MV-4-11 (cell line): ENCODE measurements at places on chromosomes 2 and 18.

GRCh38 chr2:217074576-217075255, 214.9 kb upstream of the TNP1 start:
- no peak for DNase-seq

DNA sequence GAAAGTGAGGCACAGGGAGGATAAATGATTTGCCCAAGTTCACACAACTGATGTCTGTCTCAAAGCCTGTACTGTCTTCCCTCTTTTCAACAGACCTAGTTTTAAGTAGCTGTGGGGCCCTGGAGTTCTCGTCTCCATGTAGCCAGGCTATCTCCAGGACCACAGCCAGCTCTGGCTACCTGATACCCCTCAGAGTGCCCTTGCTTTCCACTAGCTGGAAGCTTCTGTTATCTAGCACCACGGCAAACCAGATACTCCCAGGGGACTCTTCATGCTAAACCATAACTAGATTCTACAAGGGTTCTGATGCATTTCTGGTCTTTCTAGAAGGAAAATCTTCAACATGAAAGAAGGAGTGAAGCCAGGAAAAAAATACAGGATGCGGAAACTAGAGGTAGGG, 137.3 kb downstream of the GALNT14 start:
- DNase-seq = no peak

DNA sequence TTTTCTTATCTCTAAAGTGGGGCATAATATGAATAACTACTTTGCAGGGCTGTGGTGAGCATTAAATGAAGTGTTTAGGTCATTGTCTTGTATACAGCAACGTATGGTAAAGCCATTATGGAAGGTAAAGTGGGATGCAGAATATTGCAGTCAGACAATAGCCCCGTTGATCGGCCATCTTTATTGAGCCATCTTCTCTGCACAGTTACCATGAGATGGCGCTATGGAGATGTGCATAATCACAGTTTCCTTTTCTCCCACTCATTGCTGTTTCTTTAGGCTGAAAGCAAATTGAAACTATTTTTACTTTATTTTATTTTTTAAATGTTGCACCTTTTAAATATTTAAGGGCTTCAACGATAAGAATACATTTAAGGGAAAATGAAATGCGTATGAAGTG, 108.9 kb downstream of the THSD7B start:
- no peak for DNase-seq

- DNase-seq = no peak
Observed at GRCh38 chr2:84527137-84528129, 11.1 kb downstream of the DNAH6 start.

GRCh38 chr18:274313-274712, 6.5 kb upstream of the THOC1 start:
- DNase-seq = no peak

- DNase-seq = no peak
Observed at GRCh38 chr2:234825616-234826015, 126.2 kb upstream of the SH3BP4 start.

GRCh38 chr2:120887741-120888231, 152.1 kb downstream of the GLI2 start:
- DNase-seq = no peak

- DNase-seq = no peak
Observed at GRCh38 chr2:29806461-29806860, 114.9 kb downstream of the ALK start.

- DNase-seq = no peak
Observed at GRCh38 chr2:1713142-1713838, 31.0 kb downstream of the PXDN start.

GRCh38 chr2:58584606-58585118, 343.5 kb upstream of the FANCL start:
- no peak for DNase-seq

DNA sequence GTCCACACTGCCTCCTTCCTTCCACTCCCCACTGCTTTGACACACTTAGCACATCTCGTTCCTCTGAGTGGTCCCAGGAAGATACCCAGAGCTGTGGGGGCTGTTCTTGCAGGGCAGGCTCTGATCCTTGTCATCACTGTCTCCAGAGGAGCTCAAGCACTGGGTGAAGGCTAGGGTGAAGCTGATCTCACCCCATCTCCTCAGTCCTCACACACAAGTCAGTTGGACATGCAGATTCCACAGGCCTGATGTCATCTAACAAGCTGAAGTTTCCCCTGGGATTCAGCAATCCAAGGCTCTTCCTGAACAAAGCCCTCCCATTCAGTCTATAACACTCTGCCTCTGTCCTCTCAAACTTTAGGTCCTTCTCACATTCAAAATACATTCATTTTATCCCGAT, 90.6 kb upstream of the RAB6C start:
- no peak for DNase-seq

DNA sequence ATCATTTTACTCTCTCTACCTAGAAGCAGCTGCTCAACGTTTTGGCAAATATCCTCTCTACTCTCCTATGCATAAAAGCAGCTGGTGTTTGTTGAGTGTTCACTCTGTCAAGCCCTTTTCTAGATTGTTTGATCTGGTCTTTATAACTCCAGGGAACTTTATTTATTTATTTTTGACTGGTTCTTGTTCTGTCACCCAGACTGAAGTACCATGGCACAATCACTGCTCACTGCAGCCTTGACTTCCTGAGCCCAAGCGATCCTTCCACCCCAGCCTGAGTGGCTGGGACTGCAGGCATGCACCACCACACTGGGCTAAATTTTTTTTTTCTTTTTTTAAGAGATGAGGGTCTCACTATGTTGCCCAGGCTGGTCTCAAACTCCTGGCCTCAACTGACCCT, 12.7 kb downstream of the CATIP start:
- no peak for DNase-seq

DNA sequence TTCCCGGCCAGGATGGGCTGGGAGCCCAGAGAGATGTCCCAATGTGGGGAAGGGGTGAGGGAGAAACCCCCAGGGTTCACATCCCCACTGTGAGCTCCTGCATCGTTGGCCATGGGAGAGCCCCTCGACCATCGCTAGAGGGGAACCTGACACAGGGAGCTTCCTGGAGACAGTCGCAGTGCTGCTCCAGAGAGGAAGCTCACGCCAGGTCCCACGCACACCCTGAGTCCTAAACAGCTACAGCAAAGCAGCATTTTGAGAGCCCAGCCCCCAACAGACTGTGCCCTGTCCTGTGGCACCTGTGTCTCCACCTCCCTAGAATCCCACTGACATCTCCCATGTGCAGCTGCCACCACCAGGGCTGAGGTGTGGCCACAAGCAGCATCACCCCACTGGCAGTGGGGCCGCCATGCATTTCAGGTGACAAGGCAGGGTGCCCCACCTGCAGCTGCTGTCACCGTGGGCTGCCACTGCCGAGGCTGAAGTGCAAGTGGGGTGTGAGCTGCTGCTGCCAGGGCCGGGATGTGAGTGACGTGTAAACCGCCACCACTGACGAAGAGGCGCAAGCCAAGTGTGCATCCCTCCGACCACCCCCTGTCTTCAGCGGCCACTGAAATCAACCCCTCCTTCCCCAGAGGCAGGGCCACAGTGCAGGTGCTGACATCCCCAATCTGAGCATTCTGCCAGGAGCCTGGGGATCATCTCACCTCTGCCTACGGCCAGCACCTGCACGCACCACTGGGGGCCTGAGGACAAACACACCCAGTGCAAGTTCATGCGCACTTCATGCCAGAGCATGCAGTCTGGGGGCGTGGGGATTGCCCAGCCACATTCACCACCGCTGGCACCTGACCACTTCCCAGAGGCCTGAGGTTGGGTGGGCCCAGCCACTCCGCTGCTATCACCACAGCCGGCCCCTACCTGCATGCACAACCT, 467.7 kb upstream of the SALL3 start:
- no peak for DNase-seq

DNA sequence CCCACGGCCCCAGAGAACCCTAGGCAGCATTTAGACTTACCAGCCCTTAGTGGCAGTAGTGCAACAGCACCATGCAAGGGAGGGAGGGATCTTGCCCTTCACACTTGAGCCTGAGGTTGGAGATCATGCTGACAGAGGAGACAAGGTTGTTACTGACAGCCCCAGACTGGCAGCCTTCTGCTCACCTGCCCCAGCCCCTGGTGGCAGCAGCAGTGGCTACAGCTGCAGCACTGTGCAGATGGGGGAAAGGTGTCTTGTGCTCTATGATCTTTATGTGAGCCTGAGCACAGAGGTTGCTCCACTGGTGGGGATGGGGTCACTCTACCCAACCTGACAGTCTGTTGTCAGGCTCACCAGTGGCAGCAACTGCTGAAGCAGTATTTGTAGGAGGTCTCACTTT, 501.2 kb upstream of the LRRTM4 start:
- no peak for DNase-seq

GRCh38 chr2:109630441-109631430, 16.6 kb downstream of the SOWAHC start:
- DNase-seq = no peak

- DNase-seq = peak; percentile 27
Observed at GRCh38 chr2:189512879-189513278, 67.7 kb downstream of the SLC40A1 start.

- DNase-seq = no peak
Observed at GRCh38 chr2:128358941-128359731, 40.5 kb upstream of the HS6ST1 start.

- no peak for DNase-seq
Observed at GRCh38 chr18:13584825-13585224, 141.5 kb downstream of the FAM210A start.

- no peak for DNase-seq
Observed at GRCh38 chr2:53103679-53104078, 663.9 kb upstream of the CHAC2 start.

GRCh38 chr2:120379916-120380893, 34.3 kb downstream of the INHBB start:
- no peak for DNase-seq

DNA sequence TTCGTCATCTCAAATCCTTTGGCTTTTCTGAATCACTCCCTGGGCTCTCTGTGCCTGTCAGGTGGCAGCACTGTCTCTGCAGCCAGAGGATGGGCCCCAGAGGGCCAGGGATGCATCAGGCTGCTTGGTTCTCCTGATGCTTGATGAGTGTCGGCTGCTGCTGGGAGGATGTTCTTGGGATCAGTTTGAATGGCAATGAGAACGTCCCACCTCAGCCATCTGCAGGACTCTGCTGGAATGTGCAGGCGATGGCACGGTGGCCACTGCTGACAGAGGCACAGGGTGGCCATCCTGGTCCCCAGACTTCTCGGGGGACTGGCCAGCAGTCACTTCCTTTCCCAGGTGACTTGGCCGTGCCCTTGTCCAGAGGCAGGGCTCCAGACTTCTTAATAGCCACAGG, 146.0 kb downstream of the FAM210A start:
- no peak for DNase-seq

- no peak for DNase-seq
Observed at GRCh38 chr2:195411219-195411687, 245.8 kb upstream of the SLC39A10 start.

DNA sequence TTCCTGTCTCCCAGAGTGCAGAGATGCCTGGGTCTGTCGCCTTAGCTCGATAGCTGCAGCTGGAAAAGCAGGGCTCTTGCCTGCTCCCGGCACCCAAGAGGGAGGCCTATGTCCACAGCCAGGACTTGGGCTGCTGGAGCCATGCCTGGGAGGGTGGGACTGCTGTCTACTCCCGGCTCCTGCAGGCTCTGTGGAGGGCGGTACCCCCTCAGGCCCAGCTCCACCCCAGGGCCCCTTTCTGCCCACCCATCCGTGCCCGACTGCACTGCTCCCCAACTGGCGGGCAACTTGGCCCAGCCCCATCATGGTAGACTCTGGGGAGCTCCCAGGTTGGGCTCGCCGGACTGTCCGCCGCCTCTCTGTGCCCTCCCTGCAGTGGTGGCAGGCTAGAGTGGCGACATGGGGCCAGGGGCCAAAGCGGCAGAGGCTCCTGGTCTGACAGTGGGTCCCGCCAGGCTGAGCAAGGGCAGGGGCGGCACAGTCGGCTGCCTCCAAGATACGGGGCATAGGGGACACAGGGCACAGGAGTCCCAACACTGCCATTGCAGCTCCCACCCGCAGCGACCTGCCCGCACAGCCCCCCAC, 901.0 kb downstream of the CCDC85A start:
- DNase-seq = no peak
